ENCODE measurements at places on chromosomes 16 and 17. TPM values are rescaled to one million over a fixed set of nuclear protein-coding genes. Genes with fewer than 3 reads are reported as not detected.
A peak's percentile ranks its signal among the peaks of the same experiment; 100 is the strongest.

Gene FOXJ1
- 0.13 TPM for total RNA-seq

- no peaks in the 10 kb centered on the region for H3K36me3 ChIP-seq
- H3K4me1 ChIP-seq, result no peaks in the 10 kb centered on the region
- no peak for DNase-seq
- H3K27me3 ChIP-seq, result peaks cover 28% of the 10 kb centered on the region
- no peak overlapping the region for H3K27ac ChIP-seq
These were observed 20.7 kb upstream of the CBX4 start for GRCh38 chr17:79859676-79860615.

DNA sequence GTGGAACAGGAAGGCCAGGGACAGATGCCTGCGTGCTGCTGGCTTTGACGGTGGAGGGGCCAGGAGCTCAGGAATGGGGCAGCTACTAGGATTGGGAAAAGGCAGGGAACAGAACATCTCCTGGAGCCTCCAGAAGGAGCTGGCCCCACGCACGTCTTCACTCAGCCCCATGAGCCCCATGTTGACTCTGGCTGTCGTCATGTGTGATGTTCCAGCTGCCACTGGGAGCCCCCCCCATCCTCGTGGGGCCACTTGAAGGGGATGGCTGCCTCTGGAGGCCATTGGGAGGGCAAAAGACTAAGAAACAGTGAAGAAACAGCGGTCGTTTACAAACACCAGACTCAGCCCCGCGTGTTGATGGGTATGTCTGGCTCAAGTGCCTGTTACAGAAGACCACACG, 18.5 kb upstream of the APRT start:
- no peaks in the 10 kb centered on the region for H3K36me3 ChIP-seq
- H3K4me3 ChIP-seq, result no peak overlapping the region
- no peaks in the 10 kb centered on the region for H3K4me1 ChIP-seq
- H3K27ac ChIP-seq, result no peak overlapping the region

DNA sequence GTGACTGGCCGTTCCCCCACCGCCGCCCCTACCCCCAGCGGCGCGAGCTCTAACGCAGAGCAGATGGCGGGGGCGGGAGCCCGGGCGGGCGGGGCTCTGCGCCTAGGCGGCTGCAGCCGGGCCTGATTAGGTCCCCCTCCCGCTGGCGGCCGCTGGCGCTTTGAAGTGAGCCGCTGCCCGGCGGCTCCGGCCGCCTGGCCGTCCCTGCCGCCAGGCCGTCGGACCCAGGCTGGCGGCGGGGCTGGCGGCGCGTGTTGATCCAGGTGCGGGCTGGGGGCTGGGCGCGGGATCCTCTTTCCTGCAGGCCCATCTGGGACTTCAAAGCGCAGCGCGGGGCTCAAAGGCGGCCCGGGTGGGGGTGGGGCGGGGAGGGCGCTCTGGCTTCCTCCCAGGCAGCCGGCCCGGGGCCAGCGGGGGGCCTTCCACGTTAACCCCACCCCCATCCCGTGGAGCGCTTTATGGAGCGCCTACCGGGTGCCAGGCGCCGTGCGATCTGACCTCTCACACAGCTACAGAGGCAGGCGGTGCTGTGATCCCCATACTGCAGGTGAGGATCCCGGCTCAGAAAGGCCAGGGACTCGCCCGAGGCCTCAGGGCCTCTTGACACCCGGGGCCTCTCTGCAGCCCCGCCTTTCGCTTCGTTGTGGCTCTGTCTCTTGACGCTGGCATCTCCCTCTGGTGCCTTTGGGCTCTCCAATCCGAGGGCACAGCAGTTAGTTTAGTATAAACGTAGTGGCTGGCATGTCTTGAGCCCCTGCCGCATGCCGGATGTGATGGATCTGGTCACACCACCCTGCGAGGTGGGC, 80.0 kb upstream of the NKD1 start:
- peaks cover 9% of the 10 kb centered on the region for H3K4me1 ChIP-seq
- no peak overlapping the region for H3K27ac ChIP-seq
- H3K4me3 ChIP-seq, result peak overlapping the region; percentile 25
- peaks cover 35% of the 10 kb centered on the region for H3K27me3 ChIP-seq
- H3K36me3 ChIP-seq, result no peaks in the 10 kb centered on the region
